GM06990 (cell line): ENCODE measurements at places on chromosomes 12 and 14.

DNA sequence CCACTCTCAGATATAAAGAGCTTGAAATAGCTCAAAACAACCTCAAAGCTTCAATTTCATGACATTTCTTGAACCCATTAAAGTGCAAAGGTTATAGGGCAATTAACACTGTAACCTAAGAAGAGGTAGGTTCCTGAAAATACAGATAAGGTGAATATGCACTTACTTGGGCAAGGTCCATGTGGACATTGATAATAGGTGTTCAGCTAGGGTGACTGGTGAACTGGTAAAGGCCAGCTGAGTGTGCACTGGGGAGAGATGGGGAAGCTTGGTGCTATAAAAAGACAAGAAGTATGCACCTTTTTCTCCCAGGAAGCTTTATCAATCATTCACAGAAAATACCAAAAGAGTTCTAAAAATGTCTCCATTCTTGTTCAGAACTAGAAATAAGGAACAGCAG is 418.6 kb downstream of the SLC16A7 start:
- no peak for DNase-seq

GRCh38 chr14:85308531-85309300 is 221.2 kb upstream of the FLRT2 start:
- no peak for DNase-seq

DNA sequence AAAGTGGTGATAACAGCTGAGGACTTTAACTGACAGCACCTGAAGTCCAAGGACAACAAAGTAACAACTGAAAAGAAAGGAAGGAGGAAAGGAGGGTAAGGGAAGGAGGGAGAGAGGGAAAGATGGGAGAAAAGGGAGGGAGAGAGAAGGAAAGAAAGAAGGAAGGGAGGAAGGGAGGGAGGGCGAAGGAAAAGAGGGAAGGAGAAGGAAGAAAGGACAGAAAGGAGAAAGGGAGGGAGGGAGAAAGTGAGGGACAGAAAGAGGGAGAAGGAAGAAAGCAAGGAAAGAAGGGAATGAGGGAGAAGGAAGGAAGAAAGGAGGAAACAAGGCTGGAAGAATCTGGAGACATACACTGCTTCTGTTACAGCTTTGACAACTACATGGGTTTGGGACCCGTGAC is 494.4 kb downstream of the FUT8 start:
- DNase-seq = no peak

DNA sequence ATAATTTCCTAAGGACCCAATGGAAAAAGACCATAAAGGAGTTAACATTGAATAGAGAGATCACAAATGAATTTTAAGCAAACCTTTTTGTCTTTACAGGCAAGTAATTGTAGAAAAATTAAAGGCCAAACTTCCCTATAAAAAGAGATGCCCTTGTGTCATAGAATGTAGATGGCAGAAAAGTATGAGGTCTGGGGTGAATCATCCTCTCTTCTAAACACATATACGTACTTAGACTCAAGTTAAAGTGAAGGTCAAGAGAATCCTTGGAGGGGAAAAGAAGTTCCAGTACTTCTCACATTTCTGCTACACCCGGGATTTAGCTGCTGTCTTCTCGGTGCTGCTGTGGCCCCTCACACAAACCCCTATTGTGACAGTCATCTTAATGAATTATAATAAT is 116.2 kb upstream of the ARID2 start:
- DNase-seq = no peak

GRCh38 chr14:98932431-98933325 is 339.3 kb downstream of the BCL11B start:
- DNase-seq = no peak

GRCh38 chr14:75769047-75769685 is 108.1 kb downstream of the TTLL5 start:
- peak; percentile 50 for DNase-seq

- DNase-seq = no peak
Measured at GRCh38 chr14:101755591-101756324, 5.8 kb upstream of the PPP2R5C start.

DNA sequence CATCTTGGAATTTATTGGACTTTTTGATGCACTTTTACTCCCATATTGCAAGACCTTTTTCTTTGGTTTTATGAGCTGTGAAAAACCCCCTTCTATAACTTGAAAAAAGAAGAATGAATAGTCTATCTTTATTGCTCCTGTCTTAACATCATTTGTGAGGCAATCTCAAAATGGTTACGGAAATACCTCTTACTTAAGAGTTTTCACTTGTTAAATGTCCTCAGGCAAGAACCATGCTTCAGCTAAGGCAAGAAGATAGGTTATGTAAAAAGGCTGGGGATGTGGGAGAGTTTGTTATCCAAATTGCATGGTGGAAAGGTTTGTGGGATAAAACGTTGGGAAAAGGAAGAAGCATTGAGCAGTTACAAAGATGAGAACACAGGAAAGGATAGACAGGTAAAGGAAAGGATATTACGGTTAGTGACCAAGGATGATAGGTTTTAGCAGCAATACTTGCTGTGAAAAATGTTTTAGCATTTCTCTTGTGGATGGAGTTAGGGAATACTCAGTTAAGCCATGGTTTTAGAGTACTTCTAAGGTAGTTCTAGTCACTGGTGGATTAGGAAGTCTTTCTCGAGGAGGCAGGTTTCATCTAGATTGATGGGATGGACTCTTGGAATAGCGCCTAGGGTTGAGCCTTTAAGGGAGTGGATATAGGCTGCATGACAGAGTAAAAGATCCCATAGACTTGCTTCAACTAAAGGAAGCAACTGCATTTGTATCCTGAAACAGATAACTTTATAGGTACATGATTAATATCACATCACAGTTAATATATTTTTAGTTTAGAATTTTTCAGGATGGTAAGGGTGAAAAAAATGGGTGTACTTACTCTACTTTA is 30.3 kb downstream of the MDM2 start:
- no peak for DNase-seq

- DNase-seq = no peak
Measured at GRCh38 chr12:10719482-10719881, 3.6 kb downstream of the YBX3 start.

DNA sequence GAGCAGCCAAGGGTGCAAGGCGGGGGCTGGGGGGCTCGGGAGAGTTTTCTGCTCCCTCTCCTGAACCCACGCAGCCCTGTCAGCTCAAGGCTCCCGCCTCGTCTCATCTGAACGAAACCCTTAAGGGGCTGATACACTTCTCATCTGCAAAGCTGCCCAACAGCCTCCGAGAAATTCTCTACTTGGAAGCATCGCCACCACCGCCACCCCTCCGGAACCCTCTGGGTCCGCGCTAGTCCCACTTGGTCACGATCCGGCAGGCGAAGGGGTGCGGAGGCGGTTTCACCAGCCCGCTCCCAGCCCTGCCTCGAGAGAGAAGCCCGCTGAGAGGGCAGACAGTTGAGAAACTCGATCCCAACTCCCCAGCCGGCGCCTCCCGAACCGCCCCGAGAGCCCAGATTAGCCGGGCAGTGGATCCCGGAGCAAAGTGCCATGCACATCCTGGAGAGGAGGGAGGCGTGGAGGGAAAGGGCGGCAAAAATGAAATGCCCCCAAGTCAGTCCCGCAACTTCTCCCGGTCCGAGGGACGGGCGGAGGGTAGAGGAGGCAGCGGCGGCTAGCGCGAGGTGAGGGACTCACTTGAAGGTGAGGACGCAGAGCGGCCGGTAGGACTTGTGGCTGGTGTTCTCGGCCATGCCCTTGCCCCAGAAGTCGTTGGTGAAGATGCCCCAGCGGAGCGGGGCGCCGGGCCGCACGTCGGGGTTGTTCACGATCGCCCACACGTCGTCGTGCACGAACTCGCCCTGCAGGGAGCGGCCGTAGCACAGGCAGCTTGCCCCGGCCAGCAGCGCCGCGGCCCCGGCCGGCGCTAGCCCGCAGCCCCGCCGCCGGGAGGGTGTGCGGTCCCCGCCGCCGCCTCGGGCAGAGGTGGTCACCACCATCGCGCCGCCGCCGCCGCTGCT is 620 bp downstream of the TMTC1 start:
- peak; percentile 25 for DNase-seq

- no peak for DNase-seq
Measured at GRCh38 chr12:130576371-130576816, 139.7 kb downstream of the RIMBP2 start.
